NCI-H2171 (cell line): ENCODE measurements at places on chromosomes 2 and 18.

DNA sequence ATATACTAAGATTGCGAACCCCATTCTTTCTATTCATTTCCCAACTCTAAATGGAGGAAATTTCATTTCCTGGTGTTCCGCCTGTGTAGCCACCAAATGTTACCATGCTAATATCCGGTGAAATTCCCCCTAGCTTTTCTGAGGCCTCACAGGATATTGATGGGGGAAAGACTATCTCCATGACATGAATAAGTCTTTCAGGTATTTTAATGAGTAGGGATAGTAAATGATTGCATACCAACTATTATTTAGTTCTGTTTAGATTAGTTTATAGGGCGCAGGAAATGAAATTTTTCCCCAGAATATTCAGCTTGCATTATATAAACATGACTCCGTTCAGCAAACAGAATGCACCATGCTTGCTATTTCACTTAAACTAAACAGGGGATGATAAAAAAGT lies 55.4 kb downstream of the COL5A2 start:
- DNase-seq: no peak

DNA sequence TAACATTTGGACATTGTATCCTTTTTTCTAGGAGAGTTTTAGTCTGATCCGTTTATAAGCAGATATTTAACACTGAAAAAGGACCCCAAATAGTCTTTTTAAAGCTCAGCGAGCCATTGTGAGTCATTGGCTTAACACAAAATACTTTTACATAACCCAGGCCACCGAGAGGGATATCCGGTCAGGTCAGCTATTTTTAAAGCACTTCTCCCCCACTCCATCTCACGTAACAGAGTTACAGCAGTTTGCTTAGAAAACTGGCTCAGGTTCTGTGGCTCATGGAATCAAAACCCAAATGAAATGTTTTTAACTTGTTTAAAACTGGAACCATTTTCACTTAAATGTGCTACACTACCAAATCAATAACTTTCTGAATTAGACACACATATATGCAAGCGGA lies 23.9 kb downstream of the COL4A3 start:
- no peak for DNase-seq

- DNase-seq: no peak
These were observed at the start of the genes COL4A3 and COL4A4 for GRCh38 chr2:227163998-227164762. TSS of gene COL4A3 (plus strand) at chr2:227164624. CDS start at chr2:227164727, 103 bp downstream. TSS of gene COL4A4 (minus strand) at chr2:227164205. CDS start at chr2:227147483, 16,722 bp downstream.

GRCh38 chr2:64945973-64946768 lies 43.0 kb upstream of the SLC1A4 start:
- DNase-seq: no peak

DNA sequence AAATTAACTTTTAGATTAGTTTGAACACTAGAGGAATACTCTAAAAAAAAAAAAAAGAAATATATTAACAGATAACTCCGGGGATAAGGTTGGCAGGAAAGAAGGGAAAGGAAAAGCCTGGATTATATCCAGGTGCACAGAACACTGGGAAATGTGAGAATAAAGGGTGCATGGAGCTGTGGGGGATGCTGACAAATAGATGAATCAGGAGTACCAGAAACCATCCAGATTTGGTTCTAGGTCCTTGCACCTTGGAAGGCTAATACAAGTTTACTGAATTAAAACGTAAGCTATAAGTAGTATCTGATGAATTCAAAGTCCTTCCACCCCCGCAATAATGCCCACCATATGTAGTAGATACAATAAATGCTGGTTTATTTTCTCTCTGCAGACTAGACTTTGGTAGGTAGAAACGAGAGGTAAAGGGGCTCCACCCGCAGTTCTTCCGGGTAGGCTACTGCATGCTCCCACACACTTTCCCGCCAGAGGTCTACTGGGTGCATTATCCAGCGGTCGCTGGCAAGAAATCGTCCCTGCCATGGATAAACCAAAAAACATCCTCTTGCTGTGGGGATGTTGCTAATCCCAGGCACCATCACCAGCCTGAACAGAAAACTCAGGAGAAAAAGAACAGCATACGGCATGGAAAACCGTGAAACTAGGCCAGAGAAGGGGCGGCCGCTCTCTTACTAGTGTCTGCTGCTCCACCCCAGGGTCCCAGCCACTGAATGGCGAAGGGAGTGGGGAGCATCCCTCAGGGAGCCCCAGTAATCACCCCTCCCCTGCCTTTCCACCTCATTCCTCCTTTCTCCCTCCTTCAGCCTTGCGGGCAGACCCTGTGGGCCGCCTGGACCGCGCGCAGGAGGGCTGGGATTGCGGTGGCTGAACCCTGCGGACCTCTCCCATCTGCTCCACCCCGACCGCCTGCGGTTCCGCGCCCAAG lies 1.5 kb downstream of the CNRIP1 start:
- no peak for DNase-seq

GRCh38 chr2:171185165-171185818 lies 24.6 kb upstream of the TLK1 start:
- DNase-seq: no peak

- DNase-seq: no peak
These were observed 21.2 kb upstream of the TET3 start for GRCh38 chr2:73963385-73964120.

DNA sequence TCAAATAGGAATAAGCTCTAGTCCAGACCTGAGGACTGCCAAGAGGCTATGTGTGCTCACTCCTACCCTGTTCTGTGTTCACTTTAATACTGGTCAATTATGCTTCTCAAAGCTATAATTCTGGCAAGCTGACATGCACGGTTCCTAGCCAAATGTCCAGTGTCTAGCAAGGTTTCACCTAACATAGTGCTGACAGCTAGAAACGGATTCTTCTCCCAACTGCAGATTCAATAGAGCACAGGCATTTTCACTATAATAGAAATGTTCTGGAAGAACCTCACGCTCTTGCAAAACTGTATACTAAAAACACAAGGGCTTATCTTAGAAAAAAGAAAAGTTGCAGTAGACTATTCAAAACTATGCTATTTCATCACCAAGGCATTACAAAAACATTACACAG lies 45.1 kb downstream of the HDAC4 start:
- DNase-seq: no peak
